ENCODE measurements at places on chromosomes 3 and 15.

- DNase-seq: no peak
Observed at GRCh38 chr3:159960188-159961148, 28.2 kb upstream of the IL12A start.

DNA sequence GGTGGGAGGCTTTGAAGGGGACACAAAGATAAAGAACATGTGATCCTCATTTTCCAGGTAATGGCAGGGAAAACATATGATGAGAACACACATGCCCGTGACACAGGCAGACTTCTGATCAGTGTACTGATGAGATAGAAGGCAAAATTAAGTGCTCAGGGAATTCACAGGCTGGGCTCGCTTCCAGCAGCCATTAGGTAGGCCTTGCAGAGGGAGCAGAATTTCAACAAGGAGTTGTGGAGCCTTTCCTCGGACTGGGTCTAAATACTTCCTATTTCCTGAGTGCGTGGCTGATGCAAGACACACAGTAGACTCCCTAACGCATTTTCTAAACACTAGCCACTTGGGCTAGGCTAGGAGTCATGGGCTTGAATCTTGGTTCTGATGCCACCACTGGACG, 74.0 kb upstream of the ETV5 start:
- DNase-seq: no peak

GRCh38 chr3:144112437-144112836, 140.8 kb downstream of the DIPK2A start:
- no peak for DNase-seq

DNA sequence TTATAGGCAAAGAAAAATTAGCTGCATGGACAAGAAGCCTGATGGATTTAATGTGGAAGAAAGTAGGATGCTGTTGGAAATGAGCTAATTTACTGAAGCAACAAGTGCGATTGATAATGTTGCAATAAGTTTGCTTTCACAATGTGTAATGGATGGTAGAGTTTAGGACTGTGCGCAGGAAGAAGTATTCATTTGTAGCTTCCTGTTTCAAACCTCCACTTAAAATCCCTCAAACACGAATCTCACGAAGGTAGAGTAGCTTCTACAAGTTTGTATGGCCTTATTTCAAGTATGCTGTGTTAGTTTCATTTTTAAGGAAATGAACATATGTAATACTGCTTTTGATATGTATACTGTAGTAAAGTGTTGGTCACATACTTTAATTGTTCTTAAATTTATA, 42.3 kb downstream of the KCNH8 start:
- DNase-seq: no peak

DNA sequence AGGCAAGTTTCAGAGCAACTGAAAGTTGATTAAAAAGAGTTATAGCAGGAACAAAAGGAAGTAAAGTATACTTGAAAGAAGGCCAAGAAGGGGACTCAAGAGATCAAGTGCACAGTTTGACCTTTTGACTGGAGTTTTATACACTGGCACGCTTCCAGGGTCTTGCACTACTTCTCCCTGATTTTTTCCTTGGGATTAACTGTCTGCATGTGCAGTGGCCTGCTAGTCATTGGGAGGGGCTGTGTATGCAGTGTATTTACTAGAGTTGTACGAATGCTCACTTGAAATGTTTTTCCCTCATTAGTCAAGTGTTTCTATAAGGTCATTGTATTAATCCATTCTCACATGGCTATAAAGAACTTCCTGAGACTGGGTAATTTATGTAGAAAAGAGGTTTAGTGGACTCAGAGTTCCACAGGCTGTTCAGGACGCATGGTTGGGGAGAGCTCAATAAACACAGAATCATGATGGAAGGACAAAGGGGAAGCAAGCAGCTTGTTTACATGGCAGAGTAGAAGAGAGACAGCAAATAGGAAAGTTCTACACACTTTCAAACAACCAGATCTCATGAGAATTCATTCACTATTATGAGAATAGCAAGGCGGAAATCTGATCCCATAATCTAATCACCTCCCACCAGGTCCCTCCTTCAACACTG, 571.8 kb downstream of the ZPLD1 start:
- no peak for DNase-seq

DNA sequence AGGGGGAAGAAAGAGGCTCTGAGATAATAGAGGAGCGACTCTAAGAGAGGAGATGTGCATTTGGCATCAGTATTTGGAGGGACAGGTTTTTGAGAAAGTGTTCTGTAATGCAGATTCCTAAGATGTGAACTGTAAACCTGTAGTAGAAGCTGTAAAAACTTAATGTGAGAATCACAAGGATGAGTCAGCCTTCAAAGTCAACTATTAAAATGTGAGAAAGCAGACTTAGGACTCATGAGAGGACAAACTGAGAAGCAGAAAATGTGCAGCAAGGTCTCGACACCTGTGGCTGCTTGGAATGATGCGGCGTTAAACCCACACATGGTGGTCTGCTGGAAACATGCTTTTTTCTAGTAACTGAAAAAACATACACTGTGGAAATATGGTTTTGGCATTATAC, 36.0 kb downstream of the USP13 start:
- DNase-seq: no peak

- DNase-seq: no peak
Observed at GRCh38 chr3:127887321-127887720, 27.7 kb upstream of the KBTBD12 start.

- DNase-seq: no peak
Observed at GRCh38 chr3:161423911-161424522, 52.7 kb upstream of the SPTSSB start.

DNA sequence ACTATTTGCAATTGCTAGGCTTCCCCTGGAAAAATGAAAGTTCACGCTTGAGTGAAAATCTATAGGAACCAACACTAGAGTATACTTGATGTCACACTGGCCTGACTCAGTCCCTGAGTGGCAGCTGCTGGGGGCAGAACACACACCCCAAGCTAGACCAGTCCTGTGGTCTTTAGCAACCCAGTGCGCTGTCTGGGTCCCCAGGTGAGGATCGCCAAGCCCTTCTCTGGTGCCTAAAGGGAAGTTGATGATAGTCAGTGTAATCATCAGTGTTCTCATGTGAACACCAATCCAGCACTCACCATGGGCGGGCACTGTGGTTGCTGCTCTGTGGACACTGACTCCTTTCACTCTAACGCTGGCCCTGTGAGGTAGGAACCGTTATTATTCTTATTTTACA, 11.2 kb downstream of the ALDH1A3 start:
- DNase-seq: no peak

DNA sequence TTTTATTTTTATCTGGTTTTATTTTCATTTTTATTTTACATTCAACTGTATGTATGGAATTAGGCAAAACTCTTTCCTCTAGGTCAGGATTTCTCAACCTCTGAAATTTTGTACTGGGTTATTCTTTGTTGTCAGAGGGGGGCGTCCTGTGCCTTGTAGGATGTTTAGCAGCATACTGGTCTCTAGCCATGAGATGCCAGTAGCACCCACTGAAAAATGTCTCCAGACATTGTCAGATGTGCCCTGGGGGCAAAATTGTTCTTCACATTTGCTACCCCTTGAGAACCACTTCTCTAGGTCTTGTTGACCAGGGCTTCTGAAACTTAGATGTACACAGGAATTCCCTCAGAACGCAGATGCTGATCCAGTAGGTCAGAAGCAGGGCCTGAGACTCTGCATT, 5.4 kb downstream of the CHRNA5 start:
- DNase-seq: no peak

GRCh38 chr3:104069114-104069513, 1297.6 kb upstream of the ALCAM start:
- DNase-seq: no peak

GRCh38 chr15:81400640-81401236, 26.7 kb upstream of the TMC3 start:
- DNase-seq: no peak

- no peak for DNase-seq
Observed at GRCh38 chr3:9401986-9402385, 4.6 kb downstream of the SETD5 start.

DNA sequence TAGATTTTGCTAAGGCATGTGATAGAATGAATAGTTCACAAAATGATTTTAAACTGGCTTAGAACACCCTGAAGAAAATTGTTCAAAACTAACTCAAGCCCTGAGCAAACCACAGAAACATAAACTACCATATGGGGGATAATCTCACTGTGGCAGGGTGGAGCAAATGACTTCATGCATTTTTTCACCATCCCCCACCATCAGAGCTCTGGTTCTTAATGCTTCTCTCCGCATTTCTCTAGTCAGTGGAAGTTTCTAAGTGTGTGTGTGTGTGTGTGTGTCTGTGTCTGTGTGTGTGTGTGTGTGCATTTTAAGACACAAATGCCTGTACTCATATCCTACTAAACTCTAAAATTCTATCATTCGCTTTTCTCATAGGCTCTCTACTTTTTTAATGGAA, 107.1 kb upstream of the PHLDB2 start:
- no peak for DNase-seq

DNA sequence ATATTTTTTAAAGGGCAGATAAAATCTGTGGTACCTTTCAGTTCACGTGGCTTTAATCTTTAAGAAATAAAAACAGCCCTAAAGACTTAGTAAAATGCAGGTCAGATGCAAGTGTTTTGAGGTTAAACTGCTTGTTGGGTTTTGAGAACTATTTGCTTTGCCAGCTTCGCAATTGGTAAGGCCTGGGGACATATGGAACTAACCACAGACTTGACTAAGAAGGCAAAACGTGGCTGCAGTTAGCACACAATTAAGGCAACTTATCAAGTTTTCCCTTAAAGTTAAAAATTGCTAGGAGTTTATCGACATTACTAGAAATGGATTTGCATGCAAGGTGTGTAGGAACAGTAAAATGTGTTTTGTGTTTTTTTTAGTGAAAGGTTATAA, 206.9 kb downstream of the ZNF385D start:
- no peak for DNase-seq

DNA sequence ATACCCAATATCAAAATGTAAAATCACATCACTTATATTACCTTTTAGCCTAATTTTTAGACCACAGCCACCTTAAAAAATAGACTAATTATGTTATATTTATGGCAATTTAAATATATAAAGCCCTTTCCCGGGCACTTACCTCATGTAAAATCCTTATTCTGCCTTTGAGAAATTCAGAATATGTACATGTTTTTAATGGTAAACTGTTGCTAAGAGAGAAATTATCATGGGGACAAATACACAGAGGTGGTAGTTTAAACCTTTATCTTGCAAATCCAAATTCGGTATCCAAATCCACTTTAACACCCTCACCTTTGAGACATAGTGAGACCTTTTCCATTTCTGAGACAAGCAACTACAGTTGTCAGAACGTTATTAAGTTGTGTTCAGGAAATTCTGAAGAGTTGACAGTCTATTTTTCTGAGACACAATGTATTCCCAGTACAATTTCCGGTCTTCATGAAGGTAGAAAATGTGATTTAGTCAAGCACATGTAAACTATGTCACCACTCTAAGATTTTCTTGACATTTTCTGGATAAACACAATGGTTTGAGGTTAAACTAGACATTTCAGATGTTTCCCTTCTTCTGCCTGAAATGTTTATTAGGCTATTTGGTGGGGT, 10.6 kb upstream of the VGLL3 start:
- DNase-seq: no peak

DNA sequence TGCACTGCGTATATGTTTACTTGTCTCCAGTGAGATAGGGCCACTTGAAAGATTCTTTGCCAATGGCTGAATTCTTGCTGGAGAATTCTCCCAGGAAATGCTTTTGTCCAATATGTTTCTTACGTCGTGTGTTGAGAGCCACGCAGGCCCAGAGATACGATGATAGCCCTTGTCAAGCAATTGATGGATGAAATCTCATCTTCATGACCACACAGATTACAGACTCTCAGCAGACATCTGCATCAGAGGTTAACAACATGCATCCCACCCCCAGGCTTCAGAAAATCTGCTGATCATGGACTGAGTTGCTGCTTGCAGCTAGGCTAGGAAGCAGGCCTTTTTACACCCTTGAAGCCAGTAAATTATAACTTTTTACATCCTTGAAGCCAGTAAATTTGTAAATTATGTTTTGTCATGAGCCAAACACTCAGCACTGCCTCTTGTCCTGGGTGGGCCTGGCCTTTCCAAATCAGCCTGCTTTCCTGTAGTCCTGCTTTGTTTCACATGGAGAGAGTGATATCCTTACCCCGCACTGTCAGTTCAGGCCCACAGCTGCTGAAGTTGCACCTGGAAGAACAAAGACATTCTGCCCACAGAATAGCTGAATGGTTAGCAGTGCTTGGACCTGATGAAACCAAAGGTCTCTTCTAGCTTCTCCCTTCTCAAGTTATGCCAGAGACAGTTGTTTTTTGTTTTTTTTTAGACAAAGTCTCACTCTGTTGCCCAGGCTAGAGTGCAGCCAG, 84.4 kb downstream of the GPR156 start:
- no peak for DNase-seq

DNA sequence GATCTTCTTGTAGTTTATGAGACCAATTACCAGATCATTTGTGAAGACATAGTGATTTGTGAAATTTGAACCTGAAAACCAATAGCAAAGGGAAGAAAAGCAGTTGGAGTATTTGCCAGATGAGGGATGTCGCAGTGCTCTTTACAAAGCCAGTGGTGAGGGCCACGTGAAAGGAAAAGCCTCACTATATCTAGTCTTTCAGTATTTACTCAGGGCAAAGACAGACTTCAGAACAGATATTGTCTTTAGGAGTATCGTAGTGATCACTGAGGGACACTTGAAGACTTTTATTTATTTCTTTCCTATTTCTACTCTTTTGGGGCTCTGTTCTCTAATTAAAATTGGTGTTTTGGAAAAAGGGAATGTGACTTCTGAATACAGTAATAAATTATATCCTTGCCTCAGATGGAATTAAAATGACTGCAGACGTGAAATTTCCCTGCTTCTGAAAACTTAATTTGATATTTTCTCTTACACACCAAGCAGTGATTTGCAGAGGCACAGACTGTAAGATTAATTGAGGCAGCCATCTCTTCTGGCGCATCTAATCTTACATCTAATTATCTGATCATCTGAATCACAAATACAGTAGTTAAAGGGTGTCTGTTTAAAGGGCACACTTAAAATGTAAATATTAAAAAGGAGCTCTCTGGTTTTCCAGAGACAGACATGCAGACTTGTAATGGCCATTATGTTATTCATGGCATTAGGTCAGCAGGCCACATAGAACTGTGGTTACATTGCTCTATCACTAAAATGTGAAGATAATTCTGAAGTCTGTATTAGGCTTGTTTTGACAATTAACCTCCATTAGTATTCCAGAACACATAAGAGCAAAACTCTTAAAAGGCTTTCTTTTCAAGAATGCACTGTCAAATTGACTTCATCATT, 193.0 kb upstream of the GOLIM4 start:
- no peak for DNase-seq

DNA sequence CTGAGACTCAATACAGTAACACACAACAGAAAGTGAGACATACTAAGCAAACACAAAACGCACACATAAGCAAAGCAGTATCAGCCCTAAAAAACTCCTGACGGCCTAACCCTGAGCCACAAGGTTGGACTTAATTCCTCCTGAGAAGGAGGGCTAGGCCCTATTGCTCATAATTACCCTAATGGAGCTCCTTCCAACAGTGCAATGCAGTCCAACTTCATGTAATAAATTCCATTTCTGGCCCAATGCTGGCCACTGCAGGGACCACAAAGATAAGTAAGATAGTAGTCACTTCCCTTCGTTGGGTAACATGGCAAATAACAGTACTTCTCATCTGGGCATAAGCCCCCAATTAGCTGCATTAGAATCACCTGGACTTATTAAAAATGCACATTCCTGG, 4.2 kb downstream of the VPS39 start:
- no peak for DNase-seq

Data from activated CD8-positive, alpha-beta memory T cell treated with anti-CD3 and anti-CD28 coated beads for 1 hour (primary cell).